WTC11 (cell line): ENCODE measurements at places on chromosomes 7 and 10. TPM values are rescaled to one million over a fixed set of nuclear protein-coding genes. Genes with fewer than 3 reads are reported as not detected.

DNA sequence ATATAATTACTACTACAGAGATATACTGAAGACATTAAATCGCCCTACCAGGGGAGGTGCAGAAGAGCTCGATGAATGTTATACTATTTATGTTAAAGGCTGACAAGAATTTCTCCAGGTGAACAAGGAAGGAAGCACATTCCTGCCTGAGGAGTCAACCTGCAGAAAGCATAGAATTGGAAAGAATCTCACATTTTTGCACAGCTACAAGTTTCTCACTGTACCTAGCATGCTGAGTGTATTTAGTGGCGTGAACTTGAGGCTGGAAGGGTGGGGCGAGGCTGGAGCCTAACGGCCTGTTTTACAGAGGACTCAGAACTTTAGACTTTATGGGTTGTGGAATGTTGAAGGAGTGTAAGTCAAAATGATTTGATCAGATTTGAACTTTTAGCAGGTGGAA lies 373.6 kb upstream of the LRGUK start:
- no peak for DNase-seq

GRCh38 chr7:128108129-128108528 lies 76.9 kb upstream of the LRRC4 start:
- no peak for DNase-seq

MUC3A gene
- total RNA-seq = 50.6 to 74.8 TPM (median 67.2 TPM) in 3 replicates

DNA sequence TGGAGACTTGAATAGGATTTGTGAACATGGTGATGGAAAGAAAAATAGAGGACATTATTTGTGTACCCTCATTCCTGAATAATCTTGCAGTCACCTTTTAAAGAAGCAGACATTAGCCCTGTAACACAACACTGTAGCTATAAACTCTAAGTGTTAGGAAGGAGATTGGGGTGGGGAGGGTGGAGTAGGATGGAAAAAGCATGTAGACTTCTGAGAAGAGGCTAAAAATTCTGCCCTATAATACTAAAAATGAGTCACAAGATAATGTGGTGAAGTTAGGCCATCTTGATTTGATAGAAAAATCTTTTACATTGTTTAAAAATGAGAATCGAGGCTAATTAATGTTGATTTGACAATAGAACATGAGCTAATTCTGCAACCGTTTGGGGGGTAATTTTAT lies 128.8 kb downstream of the LCOR start:
- no peak for DNase-seq

DNA sequence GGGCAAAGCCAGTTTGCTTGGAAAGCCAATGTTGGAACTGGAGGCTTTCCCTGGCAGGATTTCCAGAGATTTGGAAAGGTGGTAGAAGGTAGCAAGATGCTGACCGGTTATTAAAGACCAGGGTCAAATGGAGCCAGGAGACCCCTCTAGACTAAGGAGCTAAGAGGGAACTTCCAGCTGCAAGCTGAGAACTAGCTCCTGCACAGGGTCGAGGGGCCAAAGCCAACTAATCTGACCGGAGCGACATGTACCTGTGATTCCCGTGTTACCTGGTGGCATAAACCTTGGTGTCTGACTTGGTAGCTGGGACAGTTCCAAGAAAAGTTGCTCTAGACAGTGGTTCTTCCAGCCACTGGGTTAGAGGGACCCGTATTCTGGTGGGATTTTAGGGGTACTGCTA lies 41.8 kb downstream of the SPDYE5 start:
- no peak for DNase-seq

ZNF511 gene
- total RNA-seq = 69.6 to 86.4 TPM (median 73.2 TPM) in 3 replicates

GRCh38 chr7:159023206-159023605 lies 121.5 kb downstream of the VIPR2 start:
- no peak for DNase-seq

DNA sequence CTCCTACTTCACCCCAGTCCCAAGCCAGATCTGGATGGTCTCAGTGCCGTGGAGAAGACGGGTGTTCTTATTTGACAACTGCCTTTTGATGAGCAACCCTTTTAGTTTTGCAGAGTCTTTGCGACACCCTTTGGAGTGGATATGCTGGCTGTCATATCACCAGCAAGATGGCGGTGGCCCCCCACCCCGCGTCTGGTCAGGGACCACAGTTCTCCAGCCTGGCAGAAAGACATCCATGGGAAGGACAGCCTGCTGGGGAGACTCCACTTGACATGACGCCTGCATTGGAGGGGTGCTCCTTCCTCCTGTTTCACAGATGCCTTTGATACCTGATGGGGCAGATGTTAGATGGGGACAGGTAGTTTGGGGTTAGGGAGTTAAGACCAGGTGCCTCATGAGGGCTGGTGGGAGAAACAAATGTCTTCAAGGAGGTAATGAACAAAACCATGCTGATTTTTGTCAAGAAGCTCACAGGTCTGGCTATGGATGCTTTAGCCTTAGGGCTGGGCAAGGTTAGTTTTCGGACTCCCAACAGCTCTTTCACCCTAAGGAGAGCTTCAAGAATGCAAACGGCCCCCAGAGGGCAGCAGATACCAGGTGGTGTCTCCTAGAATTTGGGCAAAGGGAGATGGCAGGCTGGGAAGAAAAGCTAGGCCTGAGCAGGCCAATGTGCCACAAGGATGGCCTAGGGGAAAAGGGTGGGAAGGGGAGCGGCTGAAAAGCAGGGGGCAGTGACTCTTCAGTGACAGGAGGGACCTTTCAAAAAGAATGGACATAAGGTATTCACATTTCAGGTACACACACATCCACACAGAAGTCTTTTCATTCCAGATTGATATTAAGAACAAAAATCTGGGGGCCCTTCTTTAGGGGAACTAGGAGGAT lies 95.2 kb downstream of the CLEC2L start:
- peak; percentile 64 for DNase-seq

FFAR4 gene
- 0.07 to 0.15 TPM in 2 of 3 replicates, not detected in the other for total RNA-seq

UNCX gene
- not detected in 3 replicates for total RNA-seq

DDX50 gene
- total RNA-seq = 37.1 to 43.4 TPM (median 42.9 TPM) in 3 replicates

DNA sequence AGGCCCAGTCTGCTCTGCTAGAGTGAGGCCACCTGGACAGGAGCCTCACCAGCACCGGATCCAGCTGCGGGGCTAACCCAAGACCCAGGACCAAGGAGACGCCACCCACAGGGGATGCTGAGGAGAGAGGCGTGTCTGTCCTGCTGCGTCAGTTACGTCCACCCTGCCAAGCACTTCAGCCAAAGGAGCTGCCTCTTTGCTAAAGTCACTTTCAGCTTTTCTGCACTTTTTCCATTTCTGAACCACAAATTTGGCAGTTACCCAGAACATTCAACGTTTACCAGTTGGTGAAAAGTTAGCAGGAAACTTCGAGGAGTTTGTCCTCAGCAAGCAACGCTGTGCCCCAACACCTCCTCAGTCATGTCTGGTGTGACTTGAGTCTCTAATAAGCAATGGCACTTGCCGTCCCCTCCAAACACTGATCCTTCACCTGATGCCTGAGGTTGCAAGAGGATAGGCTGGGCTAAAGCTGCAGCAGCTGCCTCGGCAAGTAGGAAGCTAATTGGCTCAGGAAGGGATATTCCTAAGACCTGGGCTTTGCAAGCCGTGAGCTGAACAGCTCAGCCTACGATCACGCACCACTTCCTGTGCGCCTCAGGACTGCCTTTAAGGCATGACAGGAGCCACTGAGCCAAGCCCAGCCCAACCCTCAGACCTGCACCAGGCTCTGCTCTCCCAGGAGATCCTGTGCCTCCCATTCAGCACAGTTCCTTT lies 40.1 kb downstream of the KCNH2 start:
- DNase-seq = no peak

TSPAN12 gene
- 16.5 to 17.3 TPM (median 16.8 TPM) in 3 replicates for total RNA-seq

DNA sequence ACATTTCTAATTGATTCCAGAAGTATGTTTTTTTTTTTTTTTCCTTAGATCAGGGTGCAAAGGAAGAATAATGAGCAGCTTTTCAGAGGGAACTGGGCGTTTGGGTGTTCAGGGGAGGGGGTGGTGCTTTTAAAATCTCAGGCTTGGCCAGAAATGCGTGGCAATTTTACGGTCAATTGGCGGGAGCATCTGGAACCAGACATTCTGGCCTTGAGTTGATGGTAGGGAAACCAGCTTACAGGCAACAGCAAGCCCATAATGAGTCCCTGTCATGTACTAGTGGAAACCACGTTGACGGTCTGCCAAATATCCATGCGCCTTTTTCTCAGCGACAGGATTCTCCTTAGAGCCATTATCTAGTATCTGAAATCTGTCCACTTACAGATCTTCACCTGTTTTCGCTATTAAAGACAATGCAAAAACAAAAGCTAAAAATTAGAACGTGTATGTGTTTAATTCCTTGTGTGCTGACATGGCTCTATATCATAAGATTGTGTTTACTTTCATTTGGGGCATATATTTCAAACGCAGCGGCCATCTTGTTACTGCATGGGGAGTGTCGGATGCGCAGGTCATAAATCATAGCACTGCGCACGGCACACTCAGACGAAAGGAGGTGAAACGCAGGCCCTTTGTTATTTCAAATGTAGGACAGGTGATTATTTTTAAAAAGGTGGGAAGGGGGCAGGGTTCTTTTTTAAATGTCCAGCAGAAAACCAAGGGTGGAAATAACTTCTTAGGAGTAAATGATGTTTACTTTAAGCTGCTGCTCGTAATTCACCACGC lies 209.2 kb downstream of the AGMO start:
- DNase-seq = no peak

SLC18A3 gene
- 0.07 to 0.13 TPM (median 0.09 TPM) in 3 replicates for total RNA-seq

GRCh38 chr7:7122033-7122478 lies 60.3 kb upstream of the C1GALT1 start:
- DNase-seq = no peak

- DNase-seq = peak; percentile 87
These were observed 83.8 kb downstream of the BMS1 start for GRCh38 chr10:42866115-42866995.

DNA sequence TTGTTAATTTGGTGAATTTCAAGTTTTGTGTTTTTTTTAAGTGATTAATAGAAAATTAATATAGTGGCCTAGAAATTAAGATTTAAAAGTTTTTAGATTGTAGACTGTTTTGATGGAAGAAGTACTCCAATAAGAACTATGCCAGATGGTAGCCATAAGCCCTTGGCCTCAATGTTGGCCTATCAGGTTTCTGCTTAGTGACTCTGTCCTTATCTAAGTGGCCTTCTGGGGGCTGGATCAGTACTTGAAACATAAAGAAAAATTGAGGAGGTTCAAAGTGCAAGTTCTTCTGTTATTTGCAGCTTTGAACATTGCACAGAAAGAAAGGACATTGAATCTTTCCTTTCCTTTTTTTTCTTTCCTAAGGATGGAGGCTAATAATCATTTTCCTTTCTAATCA lies 9.9 kb downstream of the CCDC126 start:
- no peak for DNase-seq

DNA sequence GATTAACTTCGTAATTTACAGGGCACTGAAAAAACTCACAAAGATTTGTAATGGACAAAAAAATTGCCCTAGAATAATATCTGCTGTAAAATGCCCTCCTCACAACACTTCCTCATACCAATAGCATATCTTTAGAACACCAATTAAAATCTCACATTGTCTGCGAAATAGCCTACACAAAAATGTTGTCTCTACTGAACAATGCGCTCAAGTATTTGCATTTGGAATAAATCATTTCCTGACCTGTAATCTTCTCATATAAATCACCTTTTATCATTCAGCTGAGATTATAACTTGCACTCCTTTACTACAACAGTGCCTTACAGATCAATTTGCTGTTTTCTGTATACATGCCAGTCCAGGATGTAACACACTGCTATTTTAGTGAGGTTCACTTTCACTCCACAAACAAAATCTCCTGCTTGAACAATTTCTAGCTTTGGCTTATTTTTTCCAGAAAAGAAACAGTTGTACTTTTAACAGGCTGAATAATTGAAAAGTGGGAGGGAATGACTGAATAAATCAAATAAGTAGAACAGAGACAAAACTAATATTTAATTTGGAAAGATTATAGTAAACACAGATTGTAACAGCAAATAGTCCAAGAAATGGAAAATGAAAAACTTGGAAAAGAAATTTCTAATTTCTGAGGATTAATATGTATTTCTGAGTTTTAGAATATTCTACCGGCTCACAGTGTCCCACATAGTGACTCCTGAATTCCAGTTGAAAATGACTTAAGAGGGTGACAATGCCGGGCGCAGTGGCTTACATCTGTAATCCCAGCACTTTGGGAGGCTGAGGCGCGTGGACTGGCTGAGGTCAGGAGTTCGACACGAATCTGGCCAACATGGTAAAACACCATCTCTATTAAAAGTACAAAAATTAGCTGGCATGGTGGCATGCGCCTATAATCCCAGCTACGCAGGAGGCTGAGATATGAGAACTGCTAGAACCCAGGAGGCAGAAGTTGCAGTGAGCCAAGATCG lies 30.6 kb downstream of the JMJD1C start:
- DNase-seq = no peak

DNA sequence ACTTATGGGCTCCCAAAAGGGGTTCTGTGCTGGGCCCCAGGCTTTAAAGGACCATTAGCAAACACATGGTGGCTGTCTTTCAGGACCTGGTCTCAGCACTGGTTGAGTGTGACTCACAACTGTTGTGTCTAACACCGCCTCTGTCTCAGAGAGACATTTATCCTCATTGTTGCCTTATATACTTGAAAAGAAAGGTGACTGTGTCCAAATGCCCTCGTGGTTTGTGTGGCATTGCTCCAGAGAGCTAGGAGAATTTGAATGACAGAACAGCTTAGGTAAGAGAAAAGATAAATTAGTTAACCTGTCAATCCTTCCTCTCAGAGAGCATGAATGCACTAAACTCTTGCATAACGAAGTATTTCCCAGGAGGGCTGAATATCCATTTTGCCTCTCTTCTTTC lies 14.5 kb upstream of the FAM13C start:
- DNase-seq = no peak

- peak; percentile 48 for DNase-seq
These were observed 112.1 kb downstream of the FAM53B start for GRCh38 chr10:124632064-124632531.

ETV1 gene
- 74.9 to 81.4 TPM (median 76.6 TPM) in 3 replicates for total RNA-seq

DNA sequence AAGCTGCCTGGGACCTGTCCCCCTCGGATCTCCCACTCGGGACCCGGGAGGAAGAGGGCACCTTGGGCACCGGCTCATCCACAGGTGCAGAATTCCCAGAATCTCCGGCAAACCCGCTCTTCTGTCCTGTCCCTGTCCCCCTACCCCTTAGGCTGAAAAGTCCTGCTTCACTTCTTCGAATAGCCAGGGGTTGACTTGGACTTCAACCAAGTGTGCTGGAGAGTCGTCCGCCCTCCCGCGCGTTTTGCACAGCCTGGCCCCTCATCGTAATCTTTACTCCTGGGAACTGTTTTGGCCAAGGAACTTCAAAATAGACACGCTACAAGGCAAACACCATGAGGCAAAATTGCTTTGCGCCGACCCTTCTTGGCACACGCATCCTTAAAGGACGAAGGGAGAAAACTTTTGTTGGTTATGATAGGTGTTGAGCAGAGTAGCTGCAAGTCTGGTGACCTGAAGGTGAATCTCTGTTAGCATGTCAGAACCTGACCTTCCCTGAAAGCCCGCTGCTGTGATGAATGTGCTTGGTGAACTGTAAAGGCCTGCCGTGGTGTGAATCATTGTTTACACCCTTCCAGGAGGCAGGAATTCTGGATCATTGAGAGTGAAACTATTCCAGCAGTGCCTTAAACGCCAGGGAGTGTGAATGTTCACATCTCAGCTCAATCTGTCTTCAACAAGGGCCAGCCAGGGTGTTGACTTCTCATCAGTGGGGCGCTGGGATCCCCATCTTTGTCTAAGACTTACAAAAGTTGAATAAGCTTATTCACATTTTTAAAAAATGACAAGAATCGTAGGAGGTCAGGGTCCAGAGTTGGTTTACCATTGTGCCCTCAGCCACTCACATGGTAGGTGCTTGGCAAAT lies 589 bp upstream of the RAPGEF5 start:
- no peak for DNase-seq

GRCh38 chr10:106615081-106615480 lies 549.4 kb downstream of the SORCS1 start:
- DNase-seq = no peak

GRCh38 chr7:148670807-148671206 lies 27.9 kb upstream of the CUL1 start:
- DNase-seq = no peak

- DNase-seq = no peak
These were observed 3.1 kb downstream of the FLNC start for GRCh38 chr7:128833148-128833945.
